Mucosa of descending colon (tissue), 3 donors: ENCODE measurements at places on chromosomes 6 and 20. TPM values are rescaled to one million over a fixed set of nuclear protein-coding genes. Genes with fewer than 3 reads are reported as not detected.

OR5V1 gene
- not detected for total RNA-seq

DNA sequence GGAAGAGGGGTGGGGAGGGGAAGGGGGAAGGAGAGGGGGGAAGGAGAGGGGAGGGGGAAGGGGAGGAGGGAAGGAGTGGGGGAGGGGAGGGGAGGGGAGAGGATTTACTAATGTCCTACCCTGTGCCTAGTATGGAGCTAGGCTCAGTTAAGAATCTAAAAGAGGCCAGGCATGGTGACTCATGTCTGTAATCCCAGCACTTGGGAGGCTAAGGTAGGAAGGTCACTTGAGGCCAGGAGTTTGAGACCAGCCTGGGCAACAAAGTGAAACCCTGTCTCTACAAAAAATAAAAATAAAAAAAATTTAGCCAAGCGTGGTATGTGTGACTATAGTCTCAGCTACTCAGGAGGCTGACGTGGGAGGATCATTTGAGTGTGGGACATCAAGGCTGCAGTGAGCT lies 13.0 kb downstream of the UBE2J1 start:
- DNase-seq, result no peak

- DNase-seq, result no peak
Observed at GRCh38 chr20:62401331-62401779, 5.7 kb downstream of the CABLES2 start.

- no peak for DNase-seq
Observed at GRCh38 chr20:47173596-47174216, 182.8 kb downstream of the ZMYND8 start.

GRCh38 chr6:12605888-12606345 lies 110.7 kb upstream of the PHACTR1 start:
- DNase-seq, result no peak

HSPA12B gene
- total RNA-seq, result 3.4 TPM

TTI1 gene
- 14.0 TPM for total RNA-seq

RAET1E gene
- total RNA-seq, result 0.16 TPM

DNA sequence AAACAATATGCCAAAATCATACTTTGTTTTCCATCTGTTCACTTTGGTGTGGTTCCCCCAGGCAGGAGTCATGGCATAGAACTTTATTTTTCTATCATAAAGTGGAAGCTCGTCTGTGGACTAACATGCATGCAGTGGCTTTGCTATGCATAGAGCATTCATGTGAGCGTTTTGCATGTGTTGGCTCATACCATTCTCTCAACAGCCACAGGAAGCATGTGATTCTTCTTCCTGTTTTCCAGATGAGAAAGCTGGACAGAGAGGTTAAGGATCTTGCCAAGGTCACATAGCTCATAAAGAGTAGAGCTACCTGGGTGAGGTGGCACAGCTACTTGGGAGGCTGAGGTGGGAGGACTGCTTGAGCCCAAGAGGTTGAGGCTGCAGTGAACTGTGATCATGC lies 123.4 kb upstream of the HDGFL1 start:
- DNase-seq, result no peak

MOCS1 gene
- total RNA-seq, result 22.3 TPM

DNA sequence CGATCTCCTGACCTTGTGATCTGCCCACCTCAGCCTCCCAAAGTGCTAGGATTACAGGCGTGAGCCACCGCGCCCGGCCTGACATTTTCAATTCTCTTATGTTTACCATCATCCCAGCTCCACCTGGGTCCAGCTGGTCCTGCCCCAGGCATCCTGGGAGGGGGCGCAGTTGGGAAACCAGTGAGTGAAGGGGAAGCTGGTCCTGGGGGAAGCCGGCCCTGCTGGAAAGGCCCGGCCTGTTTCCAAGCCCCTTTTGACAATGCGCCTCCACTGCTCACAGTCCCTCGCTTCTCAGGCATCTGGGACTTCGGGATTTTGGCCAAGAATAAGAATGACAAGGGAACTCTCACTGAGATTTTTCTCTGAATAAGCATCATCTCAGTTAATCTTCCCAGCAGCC lies 14.2 kb downstream of the SLC13A3 start:
- no peak for DNase-seq

- DNase-seq, result no peak
Observed at GRCh38 chr6:13766201-13766634, 48.1 kb downstream of the MCUR1 start.

- DNase-seq, result no peak
Observed at GRCh38 chr6:151692216-151692615, 115.3 kb upstream of the ESR1 start.
